T-helper 17 cell (primary cell): ENCODE measurements at places on chromosomes 11 and 22. TPM values are rescaled to one million over a fixed set of nuclear protein-coding genes. Genes with fewer than 3 reads are reported as not detected.

SLC5A12 gene
- total RNA-seq: not detected

DNA sequence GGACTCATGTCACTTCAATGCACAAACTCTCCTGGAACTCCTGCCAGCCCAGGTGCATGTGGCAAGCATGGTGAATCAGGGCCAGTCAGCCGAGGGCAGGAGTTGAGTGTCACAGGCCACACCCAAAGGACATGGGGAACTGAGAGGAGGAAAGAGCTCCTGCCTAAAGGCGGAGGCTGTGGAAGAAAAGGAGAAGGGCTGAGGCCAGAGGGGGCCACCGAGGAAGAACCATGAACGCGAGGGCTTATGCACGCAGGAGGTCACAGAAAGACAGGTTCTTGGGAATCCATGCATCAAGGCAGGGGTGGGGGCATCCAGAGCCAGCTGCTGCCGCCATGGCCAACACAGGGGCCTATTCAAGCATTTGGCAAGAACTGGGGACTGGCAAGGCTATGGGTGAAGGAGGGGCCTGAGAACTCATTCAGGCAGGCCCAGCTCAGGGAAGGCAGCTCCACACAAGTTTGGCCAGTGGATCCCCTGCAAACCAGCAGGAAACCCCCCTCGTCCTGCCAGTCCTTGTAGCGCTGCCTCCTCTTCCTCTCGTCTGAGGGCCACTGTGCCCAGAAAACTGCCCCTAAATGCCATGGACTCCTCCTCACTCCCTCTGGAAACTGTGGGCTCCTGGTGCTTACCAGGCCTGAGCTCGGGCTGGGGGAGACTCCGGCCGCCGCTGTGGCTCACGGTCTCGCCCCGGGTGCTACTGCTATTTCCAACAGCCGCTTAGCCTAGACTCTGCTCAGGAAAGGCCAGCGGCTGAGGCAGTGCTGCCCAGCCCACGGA is 15.4 kb downstream of the PPM1F start:
- no peak for DNase-seq

BBOX1 gene
- total RNA-seq: not detected

GRCh38 chr11:76088511-76088910 is 117.8 kb downstream of the WNT11 start:
- no peak for DNase-seq

DNA sequence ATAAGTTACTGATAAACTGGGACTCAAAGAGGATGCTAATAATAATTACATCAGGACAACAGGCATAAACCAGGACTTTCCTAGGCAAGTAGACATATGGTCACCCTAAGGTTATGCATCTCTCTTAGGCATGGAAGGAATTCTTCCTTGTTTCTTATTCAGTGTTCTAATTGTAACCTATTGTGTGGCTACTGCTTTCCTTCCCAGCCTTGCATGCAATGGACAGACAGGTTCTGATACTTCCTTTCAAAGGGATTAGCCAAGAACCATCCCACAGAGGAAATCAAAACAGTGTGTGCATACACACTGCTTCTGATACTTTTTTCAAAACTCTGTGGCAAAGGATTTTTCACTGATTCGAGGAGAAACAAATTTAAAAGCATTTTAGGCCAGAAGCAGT is 48.3 kb downstream of the RRAS2 start:
- DNase-seq: no peak

- no peak for DNase-seq
Observed at GRCh38 chr11:121932646-121933185, 183.3 kb downstream of the BLID start.

SCGB1A1 gene
- not detected for total RNA-seq

CCS gene
- total RNA-seq: 23.1 TPM

DNA sequence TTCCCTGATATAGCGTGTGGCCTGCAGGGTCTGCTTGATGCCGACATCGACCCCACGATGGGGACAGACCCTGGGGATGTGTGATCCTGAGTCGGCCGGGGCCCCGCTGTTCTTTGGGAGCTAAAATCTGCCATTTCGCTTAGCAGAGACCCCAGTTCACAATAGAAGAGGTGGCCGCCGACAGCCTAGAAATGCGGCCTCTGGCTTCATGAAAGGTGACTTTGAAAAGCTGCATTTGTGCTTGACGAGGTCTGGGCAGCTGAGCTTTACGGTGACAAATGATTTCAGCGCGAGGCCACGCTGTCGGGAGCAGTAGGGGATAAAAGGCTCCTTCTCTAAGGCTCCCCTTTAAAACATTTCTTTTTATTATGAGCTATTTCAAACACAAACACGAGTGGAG is 71.7 kb downstream of the RPS6KA4 start:
- no peak for DNase-seq

- no peak for DNase-seq
Observed at GRCh38 chr22:19957445-19957844, 15.8 kb upstream of the TXNRD2 start.

SHISAL1 gene
- total RNA-seq: not detected

CD44 gene
- total RNA-seq: 1,497 TPM

GRCh38 chr11:35303596-35304385 is 115.6 kb downstream of the SLC1A2 start:
- no peak for DNase-seq

- no peak for DNase-seq
Observed at GRCh38 chr22:48245196-48245485, 1482.7 kb downstream of the TBC1D22A start.

- no peak for DNase-seq
Observed at GRCh38 chr11:2482204-2482603, 37.4 kb downstream of the KCNQ1 start.

CASTOR1 gene
- 12.4 TPM for total RNA-seq

DNA sequence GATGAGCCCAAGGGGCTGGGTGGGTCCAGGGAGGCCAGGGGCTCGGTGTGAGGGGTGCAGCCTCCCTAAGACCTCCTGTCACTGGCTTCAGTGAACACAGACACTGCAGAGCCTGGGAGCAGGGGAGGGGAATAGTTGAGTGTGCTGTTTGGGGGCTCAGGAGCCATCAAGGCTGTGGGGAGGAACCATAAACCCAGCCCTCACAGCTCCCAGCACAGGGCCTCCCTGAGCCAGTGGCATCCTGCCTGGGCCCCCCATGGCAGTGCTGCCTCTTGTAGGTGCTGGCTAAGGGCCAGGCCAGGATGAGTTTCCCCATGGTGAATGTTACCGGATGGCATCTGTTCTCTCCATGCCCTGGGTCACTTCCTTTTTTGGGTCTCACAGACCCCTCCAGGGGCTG is 25.5 kb downstream of the KCNJ5 start:
- DNase-seq: no peak

DNA sequence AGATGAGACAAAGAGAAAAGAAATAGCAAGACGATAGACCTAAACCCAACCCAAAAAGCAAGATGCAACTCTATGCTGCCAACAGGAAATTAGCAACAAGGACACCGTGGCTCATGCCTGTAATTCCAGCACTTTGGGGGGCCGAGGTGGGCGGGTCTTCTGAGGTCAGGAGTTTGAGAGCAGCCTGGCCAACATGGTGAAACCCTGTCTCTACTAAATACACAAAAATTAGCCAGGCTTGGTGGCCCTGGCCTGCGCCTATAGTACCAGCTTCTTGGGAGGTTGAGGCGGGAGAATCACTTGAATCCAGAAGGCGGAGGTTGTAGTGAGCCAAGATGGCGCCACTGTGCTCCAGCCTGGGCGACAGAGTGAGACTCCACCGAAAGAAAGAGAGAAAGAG is 24.3 kb upstream of the IL10RA start:
- no peak for DNase-seq

- no peak for DNase-seq
Observed at GRCh38 chr11:87394924-87395323, 357.2 kb downstream of the TMEM135 start.

DNA sequence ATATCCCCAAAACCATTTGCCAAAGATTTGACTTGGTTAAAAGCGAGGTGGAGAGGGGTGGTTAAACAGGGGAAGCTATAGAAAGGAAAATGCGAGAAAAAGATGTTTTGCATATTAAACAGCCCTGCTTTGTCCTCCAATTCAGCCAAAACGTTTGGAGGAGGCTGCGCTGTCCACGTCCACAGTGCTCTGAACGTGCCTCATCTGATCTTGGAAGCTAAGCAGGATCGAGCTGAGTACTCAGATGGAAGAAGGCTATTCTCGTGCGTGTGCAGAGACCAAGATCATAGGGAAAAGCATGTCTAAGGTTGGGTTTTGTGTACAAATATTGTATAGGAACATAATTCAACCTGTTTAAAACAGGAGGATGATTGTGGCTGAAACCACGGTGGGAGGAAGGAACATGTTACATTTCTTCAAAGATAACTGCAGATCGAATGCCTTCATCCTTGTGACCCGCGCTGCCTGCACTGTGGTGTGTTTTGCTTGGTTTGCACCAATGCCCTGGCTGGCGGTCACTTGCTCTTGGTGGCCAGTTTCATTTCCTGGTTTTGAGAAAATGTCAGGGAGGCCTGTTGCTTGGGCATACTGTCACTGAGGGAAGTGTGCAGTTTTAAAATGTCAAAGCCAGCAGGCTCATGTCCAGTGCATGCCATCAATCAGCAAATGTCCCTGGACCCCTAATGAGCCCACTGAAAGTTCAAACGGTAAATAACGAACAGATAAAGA is 40.4 kb downstream of the FLI1 start:
- DNase-seq: no peak

DNA sequence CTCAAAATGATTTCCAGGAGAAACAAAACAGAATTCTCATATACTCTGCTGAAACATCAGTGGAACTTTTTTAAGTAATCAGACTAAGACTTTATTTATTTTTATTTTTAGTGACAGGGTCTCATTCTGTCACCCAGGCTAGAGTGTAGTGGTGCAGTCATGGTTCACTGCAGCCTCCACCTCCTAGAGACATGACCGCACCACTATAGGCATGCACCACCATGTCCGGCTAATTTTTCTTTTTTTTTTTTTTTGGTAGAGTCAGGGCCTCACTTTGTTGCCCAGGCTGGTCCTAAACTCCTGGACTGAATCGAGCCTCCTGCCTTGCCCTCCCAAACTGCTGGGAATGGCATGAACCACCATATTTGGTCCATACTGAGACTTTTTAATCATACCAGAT is 42.9 kb downstream of the PRDM10 start:
- DNase-seq: no peak

GRCh38 chr22:42282252-42282942 is 11.9 kb upstream of the TCF20 start:
- DNase-seq: no peak

- no peak for DNase-seq
Observed at GRCh38 chr11:73759610-73760134, 1.2 kb downstream of the RAB6A start.

DNA sequence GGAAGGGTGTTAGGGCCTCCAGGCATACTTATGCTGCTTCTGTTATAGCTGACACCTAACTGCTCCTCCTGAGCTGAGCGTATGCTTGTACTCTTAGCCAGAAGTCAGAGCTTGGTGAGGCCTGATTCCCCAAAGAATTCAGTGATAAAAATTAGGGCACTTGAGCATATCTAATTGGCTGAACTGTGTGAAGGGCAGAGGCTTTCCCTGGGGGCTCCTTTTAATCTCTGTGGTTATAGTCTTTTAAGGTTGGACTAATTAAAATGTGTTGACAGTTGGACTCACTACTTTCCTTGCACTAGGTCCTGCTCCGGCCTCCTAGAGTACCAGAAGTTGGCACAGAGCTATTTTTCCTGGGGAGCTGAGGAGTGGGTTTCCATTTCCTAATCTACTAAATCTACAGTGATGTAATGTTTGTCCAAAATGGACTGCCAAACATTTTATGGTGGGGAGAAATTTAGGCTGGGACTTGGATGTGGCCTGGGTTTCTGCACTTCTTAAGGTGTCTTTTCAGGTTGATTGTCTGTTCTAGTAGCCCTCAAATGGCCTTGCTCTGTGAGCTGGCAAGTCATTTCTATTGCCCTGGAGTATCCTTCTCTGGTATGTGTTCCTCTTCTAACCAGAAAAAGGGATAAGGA is 18.4 kb downstream of the STIM1 start:
- DNase-seq: no peak

DNA sequence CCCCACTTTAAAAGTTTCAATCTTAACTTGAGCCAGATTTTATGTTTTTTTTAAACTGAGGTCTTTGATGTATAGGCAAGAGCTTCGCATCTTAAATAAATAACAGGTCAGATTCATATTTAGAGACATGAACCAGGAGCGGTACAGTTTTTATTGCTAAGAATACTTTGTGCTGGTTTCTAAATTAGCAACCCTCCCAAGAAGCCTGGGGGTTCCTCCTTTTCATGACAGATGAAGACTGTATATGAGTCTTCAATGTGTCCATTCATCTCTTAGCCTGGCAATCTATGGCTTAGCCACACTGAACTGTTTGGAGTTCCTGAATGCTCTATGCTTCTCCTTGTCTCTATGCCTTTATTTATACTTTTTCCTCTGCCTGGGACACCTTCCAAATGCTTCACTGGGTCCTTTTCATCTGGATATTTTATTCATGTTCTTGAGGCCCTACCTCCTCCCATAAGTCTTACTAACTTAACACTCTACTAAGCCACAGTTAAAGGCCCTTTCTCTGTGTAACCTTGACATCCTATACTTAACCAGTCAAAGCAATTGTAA is 338.6 kb downstream of the INSC start:
- DNase-seq: no peak

DNA sequence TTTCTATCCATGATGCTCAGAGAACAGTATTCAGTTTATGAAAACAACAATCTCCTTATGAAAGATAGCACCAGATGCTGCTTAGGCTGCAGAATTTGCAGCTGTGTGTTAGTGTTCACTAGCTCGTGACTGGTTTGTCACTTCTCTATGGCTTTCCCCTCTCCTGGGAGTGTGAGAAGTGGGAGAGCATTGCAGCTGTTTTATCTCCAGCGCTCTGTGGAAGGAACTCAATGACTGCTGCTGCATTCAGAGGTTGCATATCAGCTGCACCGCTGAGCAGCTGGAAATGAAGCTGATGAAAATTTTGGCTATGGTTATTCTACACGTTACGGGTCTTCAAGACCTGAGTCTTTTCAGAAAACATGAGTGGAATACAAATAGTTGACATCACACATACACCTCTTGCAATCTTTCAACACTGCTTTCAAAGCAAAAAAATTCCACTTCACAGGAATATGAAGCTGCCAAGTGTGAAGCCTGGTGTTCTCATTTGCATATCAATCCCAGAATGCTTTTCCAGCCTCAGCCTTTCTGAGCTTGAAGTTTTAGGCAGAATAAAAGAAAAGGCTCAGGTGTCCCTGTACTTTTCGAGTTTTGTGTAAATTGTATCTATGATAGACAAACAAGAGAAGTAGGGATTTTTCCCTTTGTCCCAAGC is 149.3 kb upstream of the DDI1 start:
- no peak for DNase-seq

CSNK2A3 gene
- 0.26 TPM for total RNA-seq

- DNase-seq: no peak
Observed at GRCh38 chr22:29635734-29636357, 32.4 kb downstream of the NF2 start.

SMIM35 gene
- 0.30 TPM for total RNA-seq
